ENCODE measurements at places on chromosomes 2 and 18.

DNA sequence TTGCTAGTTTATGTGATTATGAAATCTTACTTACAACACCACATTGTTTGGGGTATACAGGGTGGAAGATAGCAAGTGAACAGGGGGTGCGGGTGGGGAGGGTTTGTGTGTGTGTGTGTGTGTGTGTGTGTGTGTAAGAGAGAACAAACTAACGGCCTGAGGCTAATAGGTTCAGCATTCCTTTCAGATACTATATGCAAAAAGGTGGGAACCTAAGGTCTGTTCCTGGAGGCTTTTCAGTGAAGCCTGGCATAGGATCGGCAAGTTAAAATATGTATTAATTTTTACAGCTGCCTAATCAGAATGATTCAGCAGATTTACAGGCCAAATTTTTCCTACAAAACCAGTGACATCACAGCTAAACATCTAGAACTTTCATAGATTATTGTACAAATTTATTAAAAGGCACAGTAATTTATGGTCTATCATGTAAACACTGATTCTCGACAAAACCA is 7.6 kb upstream of the SPDYA start:
- DNase-seq: no peak

DNA sequence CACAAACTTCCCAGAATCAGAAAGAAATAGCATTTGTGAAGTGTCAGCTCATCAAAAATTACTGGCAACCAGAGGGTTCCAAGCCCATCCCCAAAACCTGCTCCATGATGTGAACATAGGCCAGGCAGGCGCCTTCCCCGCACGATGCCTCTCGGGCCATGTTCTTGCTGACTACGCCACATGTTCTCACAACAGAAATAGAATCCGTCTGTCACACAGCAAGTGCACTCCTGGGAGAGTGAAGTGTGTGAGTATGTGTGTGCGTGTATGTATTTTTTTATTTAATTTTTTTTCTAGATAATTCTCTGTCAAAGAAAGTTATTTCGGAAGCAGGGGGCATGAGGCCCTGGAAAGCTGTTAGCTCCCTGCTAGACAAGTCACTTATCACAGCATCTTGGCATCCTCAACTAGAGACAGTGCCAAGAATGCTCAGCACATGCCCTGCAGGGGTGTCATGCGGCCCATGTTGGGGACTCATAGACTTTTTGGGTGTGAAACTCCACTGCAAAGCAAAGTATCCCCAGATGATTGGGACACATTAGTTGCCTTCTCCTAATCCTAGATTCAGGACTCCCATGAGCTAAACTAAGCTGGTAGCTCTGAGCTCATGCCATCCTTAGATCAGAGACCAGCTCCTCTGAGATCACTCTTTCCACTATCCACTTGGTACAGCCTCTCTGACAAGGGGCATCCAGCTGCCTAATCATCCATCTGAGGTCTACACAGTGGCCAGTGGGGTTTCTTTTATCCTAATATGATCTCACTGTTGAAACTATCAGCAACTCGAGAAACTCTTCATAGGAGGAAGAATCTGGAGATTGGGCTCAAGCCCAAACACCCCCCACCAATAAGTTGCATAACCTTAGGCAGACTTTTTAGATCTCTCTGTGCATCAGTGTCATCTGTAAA is 53.2 kb upstream of the CYRIA start:
- DNase-seq: no peak

DNA sequence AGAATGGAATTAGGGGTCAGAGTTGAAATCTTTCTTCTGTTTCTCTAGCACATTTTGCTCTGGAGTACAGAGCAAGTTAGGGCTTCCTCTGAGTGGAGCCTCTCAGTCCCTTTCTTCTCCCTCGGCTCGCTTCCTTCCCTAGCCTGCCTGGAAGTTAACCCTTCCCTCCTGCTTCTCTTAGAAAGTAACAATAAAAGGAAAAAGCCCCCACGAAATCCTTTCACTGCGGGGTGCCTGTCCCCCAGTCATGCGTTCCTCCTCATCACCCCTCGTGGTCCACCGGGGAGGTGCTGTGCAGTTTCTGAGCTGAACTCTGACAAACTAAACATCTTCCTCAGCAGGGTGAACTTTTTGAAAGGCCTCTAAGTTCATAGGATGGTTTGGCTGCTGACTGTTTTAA is 2.0 kb downstream of the IGFBP2 start:
- DNase-seq: peak; percentile 76

- DNase-seq: no peak
These were observed 144.4 kb upstream of the RNF152 start for GRCh38 chr18:62037012-62037742.

DNA sequence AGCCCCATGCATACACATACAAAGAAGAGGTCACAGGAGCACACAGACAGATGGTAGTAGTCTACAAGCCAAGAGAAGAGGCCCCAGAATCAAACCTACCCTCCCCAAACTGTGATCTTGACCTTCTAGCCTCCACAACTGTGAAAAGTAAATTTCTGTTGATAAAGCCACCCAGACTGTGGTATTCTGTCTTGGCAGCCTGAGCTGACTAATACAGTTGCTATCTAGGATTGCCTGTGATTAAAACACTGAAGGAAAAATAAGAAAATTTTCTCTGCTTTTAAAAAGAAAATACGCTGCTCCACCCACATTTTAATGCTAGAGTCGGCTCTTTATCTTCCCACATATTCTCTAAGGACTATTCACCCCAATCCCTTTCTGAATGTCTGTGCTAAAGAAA is 143.7 kb upstream of the TMEM200C start:
- no peak for DNase-seq

- DNase-seq: peak; percentile 24
These were observed 152.8 kb downstream of the DSEL start for GRCh38 chr18:67363694-67364093.

DNA sequence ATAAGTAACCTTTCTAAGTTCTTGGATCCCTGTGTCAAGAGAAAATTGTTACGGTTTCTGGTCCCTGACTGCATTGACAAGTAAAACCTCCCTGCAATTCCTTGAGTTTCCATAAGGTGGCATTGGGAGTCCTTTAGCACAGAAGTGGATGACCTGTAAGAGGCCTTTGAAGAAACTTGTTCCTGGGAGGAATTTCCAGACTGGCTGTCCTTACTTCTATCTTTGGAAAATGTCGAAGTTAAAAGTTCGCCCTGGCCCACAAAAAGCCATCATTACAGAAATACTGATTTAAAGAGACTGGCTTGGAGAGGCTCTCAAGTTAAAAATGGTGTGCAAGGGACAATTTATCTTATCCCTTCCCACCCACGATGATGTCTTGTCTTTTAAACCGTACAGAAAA is 218.4 kb downstream of the CDH20 start:
- DNase-seq: peak; percentile 88

GRCh38 chr2:73142937-73143336 is 30.2 kb upstream of the RAB11FIP5 start:
- no peak for DNase-seq

DNA sequence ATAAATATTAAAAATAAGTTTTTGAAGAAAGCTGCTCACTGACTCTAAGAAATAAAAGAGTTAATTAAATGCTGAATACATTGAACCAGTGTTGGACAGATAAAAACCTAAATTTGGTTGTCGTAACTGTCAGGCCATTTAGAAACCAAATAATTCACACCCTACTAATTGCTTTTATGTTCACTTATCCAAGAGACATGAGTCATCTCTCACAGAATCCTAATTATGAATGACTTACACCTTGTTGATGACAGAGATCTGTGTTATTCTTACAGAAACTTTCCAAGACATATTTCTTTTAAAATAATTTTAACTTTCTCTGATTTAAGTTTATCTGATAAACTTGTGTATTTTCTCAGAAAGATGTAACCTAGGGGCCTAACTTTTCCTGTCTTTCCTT is 250.7 kb downstream of the IKZF2 start:
- DNase-seq: no peak

GRCh38 chr18:34884436-34884835 is 156.8 kb upstream of the MAPRE2 start:
- DNase-seq: no peak

- no peak for DNase-seq
These were observed 81.7 kb downstream of the BCL2L11 start for GRCh38 chr2:111202266-111203040.

DNA sequence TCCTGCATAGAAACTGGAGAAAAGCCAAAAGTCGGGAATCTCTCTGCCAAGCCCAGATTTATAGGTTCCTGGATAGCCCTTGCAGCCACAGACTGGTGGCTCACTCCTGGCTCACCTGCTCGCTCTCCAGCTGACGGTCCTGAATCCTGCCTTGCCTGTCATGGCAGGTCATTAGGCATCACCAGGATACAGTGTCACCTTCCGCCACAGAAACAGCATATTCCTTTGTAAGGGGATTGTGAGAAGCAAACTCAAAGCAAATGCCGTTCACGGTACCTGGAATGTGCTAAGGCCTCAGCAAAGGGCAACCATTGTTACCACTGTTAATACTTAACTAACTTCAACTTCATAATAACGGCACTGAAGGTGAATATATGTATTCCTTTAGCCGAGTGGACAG is 57.1 kb upstream of the GPR45 start:
- DNase-seq: no peak

- peak; percentile 42 for DNase-seq
These were observed 44.3 kb downstream of the MYCN start for GRCh38 chr2:15984368-15985255.

- no peak for DNase-seq
These were observed 137.0 kb upstream of the HS6ST1 start for GRCh38 chr2:128455721-128456050.

GRCh38 chr2:30871440-30871839 is 64.2 kb upstream of the CAPN13 start:
- DNase-seq: no peak

- DNase-seq: no peak
These were observed 308.6 kb downstream of the TGIF1 start for GRCh38 chr18:3758531-3758930.

- DNase-seq: peak; percentile 40
These were observed 6.9 kb upstream of the PARD3B start for GRCh38 chr2:204538182-204539018.

DNA sequence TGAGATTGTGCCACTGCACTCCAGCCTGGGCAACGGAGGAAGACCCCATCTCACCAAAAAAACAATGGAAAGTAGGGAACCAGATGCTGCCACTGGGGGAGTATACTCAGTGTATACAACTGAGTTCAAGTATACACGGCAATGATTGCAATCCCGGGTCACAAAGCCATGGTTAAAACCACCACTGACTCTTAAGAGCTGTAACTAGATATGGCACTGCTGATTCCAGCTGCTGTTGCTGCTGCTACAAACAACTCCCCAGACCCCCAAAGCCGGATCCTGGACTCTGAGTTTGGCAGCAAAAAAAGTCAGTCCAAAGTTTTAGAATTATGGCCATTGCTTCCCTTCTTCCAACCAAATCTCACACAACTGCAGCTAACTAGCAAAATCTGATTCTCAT is 43.7 kb upstream of the COX7A2L start:
- DNase-seq: peak; percentile 16

GRCh38 chr2:64985447-64985846 is 3.8 kb upstream of the SLC1A4 start:
- DNase-seq: no peak

DNA sequence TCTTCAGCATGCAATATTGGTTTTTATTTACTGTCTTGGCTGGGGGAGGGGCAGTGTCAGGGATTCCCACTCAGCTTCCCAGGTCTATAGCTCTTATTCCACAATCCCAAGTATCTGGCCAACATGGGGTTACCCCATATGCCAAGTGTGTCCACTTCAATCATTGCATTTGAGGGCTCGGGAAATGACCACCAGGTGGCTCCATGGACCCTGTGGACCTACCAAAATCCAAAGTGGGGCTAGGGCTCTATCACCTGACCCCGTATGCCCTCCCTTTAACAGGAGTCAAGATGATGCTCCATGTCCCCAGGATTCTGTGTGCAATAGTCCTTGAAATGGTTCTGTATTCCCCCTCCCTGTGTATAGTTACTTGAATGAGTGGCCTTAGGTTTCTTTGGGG is 12.1 kb upstream of the TRAF3IP1 start:
- DNase-seq: peak; percentile 32
